ENCODE measurements at places on chromosomes 1 and 21.

DNA sequence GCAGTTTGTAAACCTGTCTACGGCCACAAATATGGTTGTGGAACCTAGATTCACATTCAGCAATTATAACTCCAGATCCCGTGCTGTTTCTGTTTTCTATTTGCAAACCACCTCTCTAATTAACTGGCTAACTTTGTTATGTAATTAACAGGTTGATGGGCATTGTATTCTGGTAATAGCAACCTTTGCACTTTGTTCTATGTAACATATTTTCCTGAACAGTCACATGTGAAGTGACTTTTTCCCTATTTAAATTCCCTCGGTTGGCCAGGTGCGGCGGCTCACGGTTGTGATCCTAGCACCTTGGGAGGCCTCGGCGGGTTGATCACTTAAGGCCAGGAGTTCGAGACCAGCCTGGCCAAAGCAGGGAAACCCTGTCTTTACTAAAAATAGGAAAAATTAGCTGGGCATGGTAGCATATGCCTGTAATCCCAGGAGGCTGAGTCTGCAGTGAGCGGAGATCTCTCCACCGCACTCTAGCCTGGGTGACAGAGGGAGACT, 1.4 kb downstream of the ACADM start:
- DNase-seq: no peak

- DNase-seq: no peak
These were observed 428.7 kb upstream of the LRRC7 start for GRCh38 chr1:69139007-69139406.

DNA sequence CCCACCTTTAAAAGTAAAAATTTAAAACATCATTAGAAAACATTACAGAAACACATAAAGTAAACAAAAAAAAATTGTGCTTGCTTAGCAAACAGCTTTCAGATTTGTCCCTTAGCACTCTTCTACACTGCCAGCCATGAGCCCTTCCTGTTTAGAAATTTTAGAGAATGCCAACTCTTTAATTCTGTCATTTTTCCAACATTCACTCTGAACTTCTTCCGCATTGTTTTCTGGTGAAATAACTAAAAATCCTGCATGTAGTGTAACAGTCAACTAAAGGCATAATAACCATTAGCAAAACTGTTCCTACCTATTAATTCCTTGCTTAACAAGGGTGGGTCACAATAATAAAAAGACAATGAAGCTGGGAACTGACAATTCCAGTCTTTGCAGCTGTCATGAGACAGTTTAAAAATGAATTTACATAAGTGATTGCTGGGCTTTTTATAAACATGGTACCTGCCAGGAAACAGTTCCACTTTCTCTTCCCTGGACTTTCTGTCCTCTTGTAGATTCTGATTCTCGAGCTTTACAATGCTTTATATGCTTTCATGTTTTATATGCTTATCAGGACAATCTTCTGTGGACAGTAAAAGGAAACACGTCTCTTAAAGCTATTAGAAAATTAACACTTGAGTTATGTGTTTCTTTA, 19.0 kb downstream of the GNG12 start:
- no peak for DNase-seq

DNA sequence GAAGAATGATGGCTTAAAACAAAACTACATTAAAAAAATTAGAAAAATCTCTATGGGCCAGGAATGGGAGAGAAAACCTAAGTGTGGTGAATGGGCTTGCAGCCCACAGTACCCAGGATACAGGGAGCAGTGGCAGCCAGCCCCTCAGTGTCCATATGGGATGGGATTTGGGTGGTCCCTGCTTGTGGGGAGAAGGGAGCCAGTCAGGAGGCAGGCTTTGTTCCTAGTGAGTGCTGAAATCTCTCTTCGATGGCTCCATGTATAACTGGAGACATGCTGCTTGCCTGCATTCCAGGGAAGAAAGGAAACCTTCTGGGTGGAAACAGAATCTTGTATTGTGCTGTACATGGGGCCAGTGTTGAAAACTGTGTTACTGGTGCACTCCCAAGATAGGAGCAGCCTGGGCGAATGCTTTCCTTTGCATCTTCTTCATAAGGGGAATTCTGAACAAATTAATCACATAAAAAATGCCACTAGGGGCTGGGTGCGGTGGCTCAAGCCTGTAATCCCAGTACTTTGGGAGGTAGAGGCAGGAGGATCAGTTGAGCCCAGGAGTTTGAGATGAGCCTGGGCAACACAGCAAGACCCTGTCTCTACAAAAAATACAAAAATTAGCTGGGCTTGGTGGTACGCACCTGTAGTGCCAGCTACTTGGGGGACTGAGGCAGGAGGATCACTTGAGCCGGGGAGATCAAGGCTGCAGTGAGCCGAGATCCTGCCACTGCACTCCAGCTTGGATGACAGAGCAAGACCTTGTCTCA, 36.0 kb downstream of the PTPRU start:
- DNase-seq: no peak

DNA sequence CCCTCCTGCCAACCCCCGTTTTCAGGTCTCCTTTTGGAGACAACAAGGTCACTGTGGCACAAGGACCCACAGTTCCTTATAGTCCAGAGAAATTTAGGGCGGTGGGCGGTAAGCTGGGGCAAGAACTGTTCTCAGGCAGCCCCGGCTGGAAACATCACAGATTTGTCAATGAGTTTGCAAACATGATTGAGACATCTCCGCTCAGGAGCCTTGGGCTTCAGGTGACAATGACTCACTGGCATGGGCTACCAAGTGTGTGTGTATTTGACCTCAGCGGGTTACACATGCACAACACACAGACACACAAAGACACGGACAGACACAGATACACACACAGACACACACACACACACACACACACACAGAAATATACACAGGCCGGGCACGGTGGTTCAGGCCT, 58.2 kb upstream of the ABCG1 start:
- DNase-seq: no peak
